ENCODE measurements at places on chromosomes 13 and 19.

DNA sequence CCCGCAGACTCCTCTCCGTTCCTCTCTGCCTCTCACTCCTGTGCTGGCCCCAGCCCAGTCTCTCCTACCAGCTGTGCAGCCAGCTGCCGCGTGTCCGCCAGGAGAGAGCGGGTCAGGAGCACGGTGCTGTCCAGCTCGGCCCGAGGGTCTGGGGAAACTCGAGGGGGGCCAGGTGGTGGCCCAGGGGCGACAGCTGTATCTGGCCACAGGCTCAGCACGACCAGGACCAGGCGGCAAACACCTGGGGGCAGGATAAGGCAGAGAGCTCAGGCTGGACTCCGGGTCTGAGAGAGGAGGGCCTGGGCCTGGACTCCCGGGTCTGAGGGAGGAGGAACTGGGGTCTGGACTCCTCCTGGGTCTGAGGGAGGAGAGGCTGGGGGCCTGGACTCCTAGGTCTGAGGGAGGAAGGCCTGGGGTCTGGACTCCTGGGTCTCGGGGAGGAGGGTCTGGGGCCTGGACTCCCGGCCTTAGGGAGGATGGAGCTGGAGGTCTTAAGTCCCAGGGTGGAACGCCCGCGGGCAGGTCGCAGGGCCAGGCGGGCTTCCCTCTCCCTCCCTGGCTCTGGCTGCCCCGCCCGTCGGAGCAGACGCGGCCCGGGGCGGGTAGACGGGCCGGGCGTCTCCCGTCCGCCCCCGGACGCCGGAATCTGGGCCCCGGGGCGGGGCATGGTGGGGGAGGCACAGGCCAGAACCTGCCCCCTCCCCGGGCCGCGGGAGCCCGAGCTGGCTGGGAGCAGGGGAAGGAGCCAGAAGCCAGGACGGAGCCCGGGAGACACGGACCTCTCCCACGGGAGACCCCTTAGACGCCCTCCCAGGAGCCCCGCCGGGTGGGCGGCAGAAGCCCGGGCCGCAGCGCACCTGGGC lies 1.3 kb downstream of the IL11 start:
- peak; percentile 77 for DNase-seq

- DNase-seq: no peak
These were observed 3.8 kb downstream of the MZF1 start for GRCh38 chr19:58569191-58569942.

- DNase-seq: no peak
These were observed 22.8 kb upstream of the RNF17 start for GRCh38 chr13:24741016-24741662.

- DNase-seq: peak; percentile 70
These were observed 52.0 kb downstream of the SLC7A1 start for GRCh38 chr13:29543230-29544215.
